ENCODE measurements at places on chromosomes 2 and 18.

GRCh38 chr18:67140495-67140894 is 376.0 kb downstream of the DSEL start:
- DNase-seq = no peak

DNA sequence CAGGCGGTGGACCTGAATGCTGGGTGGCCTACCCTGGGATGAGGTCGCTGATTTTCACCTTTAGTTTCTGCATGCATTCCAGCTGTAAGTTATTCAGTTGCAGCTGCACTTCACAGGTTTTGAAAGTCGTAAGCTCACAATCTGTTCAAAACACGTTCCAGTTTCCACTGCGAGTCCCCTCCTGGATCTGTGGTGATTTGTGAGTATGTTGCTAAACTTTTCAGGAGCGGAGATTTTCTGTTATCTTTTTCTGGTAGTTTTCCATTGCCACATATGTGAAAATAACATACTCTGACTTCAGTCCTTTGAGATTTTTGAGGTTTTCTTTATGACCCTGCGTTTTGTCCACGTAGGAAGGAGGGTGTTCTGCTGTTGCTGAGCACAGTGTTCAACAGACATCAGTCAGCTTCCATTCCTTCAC is 102.1 kb downstream of the SNTG2 start:
- DNase-seq = no peak

DNA sequence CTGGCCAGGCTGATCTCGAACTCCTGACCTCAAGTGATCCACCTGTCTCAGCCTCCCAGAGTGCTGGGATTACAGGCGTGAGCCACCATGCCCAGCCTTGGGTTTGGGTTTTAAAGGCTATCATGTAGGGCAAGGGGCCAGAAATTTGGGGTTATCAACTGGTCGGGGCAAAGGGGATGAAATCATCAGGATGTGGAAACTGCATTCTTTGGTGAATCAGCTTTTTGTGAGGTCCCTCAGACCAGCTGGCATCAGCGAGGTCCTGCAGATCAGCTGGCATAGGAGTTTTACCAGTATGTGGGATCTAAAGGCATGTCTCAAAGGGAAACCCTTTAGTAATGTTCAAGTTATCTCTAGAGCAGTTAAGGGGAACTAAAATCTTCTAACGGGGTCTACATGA is 6.4 kb upstream of the GEMIN6 start:
- no peak for DNase-seq

DNA sequence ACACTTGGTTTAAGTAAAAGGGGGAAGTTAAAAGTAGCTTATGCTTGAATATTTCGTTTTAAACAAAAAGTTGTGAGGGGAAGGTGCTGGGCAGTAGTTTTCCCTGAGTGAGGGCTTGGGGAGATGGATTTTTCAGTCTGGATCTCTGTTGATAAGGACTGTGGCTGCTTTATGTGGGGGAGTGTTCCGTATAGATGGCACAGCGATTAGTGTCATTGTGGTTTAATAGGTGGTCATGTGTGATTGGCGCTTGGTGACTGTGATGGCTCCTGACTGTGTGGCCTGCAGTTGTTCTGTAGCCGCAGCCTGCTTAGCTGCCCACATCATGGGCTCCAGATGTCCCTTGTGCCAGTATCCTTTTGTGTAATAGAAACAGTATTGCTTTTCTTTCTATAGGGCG is 156.2 kb downstream of the WDSUB1 start:
- no peak for DNase-seq

DNA sequence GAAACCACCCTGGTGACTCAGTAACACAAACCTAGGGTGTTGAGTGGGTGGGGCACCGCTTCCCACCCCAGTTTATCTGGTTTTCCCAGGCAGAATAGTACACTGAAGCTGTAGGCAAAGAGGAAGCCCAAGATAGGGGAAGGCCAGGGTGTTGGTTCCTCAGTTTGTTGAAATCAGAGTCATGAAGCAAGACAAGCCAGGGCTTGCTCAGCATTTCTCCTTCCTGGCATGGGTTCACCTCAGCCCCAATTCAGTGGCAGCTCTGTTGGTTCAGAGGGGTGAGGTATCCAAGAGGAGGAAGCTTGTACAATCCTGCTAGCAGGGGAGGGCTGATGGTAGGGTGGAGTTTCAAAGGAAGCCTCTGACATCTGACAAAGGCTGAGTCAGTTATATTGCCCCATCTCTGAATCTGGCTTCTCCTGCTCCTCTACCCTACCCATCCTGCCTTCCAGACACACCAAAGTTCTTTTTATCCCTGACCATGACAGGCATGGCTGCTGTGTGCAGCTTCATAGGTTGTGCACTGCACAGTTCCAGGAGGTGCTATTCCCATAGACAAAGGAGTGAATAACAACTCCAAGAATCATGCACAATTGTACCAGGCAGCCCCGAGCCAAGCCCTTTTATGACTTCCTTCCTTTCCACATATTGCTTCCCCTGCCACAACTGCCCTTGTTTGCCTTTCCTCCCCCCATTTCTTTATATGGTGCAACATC is 24.9 kb upstream of the RAB10 start:
- DNase-seq = no peak

DNA sequence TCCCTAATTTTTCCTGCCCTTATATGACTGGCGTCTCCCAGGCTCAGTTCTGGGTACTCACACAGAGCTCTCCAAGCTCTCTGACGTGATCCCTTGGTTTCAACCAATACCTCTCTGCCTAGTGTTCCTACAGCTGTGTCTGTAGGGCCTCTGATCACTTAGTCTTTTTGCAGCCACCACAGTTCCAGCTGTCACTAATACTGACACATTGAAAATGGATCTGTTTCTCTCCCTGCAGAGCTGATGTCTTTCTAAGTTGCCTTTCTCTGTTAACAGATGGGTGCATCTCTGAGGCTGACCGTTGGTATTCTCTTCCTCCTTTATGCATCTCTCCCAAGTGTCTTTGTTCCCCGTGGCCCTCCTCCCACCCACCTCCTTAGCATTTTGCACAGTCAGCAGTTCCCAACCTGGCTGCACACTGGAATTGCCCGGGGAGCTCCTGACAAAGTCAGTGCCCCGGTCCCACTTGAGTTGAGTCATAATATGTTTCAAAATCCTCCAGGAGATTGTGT is 62.5 kb downstream of the CERS6 start:
- no peak for DNase-seq
